ENCODE measurements at places on chromosomes 4 and X.

- no peak for DNase-seq
These were observed 113.2 kb upstream of the PPP2R3B start for GRCh38 chrX:499870-500364.

- no peak for DNase-seq
These were observed 58.0 kb downstream of the ENPEP start for GRCh38 chr4:110533940-110534339.

DNA sequence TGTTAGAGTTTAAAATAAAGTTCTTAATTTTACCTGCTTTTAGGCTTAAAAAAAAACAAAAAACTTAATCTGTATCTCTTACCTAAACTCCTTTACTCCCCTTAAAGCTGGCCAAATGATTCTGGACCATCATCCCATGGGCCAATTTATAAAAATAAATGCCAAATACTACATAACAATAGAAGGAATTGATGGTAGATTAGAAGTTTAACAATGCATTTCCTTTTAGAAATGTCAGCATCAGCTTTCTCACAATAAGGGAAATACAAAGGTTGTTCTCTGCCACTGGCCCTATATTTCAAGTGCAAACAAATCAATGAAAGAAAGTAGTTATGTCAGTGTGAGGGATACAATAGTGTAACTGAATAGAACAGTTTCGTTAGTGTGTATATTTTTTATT, 5.7 kb upstream of the RAPGEF2 start:
- no peak for DNase-seq

DNA sequence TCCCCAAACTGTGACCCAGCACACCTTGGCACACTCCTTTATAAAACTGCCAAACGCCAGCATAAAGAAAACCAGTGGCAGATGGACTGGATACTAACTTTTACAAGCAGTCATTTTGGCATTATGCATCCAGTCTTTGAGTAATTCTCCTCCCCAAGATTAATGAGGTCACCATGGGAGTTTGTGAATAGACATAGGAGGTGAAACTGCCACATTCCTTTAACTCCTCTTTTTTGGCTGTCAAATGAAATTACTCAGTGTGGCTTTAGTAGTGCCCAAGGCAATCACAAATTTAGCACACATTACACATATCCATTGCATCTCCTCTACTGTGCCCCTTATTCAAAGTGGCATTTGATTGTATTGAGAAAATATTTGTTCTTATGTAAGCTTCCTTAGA, 315.3 kb upstream of the FGF13 start:
- DNase-seq: no peak

- DNase-seq: no peak
These were observed 52.7 kb downstream of the MSX1 start for GRCh38 chr4:4912155-4912554.

GRCh38 chr4:153494562-153494961, 28.4 kb downstream of the TMEM131L start:
- DNase-seq: no peak

- no peak for DNase-seq
These were observed 205.9 kb downstream of the PTTG2 start for GRCh38 chr4:38166082-38166481.

GRCh38 chr4:91963486-91963885, 340.3 kb upstream of the GRID2 start:
- no peak for DNase-seq

DNA sequence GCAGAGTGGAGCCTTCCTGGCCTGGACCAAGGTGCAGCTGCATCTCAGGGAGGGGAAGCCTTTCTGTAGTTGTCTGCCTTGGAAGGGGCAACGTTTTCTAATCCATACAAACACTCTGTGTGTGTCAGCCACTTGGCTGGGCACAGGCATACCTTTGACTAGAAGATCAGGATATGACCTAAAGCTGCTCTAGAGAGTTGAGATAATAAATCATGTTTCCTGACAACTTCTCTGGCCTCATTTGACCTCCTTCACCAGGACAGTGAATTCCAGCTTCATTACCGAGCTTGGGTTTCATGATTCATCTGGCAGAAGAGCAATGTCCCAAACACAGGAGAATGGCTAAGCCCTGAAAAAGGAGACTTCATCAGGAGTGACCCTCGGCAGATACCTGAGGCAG, 89.6 kb upstream of the KIT start:
- no peak for DNase-seq

- DNase-seq: no peak
These were observed 222.6 kb upstream of the PPARGC1A start for GRCh38 chr4:24112466-24112865.

GRCh38 chr4:102321260-102321995, 23.9 kb downstream of the SLC39A8 start:
- DNase-seq: no peak

- no peak for DNase-seq
These were observed 72.6 kb upstream of the NKX1-1 start for GRCh38 chr4:1478766-1479355.

GRCh38 chrX:4670606-4671005, 957.2 kb upstream of the PRKX start:
- no peak for DNase-seq

DNA sequence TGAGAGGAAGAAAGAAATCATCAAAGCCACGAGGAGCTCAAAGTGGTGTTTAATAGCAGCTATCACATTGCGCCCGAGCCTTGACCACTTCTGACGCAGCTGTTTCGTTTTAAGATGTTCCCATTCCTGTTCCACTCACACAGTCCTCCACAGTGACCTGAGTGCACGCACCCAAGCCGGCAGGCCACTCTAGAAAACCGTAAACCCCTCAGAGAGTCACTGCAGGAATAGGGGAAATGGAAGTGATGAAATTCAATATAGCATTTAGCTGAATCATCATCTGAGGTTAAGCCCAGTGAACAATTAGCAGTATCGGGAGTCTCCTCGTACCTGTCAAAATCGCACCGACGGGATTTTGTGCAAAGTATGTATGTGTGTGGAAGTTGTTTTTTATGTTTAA, 17.9 kb upstream of the HAND2 start:
- DNase-seq: no peak

DNA sequence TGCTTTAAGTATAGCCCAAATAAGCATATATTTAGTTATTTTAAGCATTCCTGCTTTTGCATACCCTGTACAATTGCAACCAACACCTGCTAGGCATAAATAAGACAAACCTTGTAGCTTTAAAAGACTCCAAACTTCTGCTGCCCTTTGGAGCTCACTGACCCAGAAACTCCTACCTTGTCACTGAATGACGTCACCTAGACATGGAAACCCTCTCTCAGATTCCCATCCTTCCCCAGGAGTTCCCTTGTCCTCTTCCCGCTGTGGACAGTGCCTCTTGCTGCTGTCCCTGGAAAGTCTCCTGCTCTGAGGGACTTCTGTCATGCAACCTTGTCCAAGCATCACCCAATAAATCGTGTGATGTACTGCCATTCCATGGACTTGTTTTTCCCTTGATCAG, 507.2 kb downstream of the GRXCR1 start:
- no peak for DNase-seq

- DNase-seq: no peak
These were observed 476 bp upstream of the GDI1 start for GRCh38 chrX:154436374-154436982.

- DNase-seq: no peak
These were observed 1.0 kb downstream of the EGF start for GRCh38 chr4:109913596-109914241.

- DNase-seq: no peak
These were observed 132.7 kb downstream of the TMEM164 start for GRCh38 chrX:110135618-110136017.

DNA sequence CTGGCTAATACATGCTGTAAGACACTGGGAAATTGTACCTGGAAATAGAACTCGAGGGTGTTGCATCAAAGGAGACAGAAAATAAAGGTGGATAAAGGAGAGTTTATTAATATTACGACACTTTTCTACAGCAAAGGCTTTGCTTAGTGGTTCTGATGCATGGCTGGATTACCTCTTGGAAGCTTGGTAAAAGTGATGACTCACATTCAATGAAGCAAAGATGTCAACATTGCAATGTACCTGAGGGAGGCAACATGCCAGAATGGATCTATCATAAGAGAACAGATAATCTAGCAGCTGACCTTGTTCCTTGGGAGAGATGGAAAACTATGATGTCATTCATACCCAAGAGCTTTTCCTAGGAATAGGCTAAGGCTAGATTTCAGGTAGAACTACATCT, 735.1 kb upstream of the DIAPH2 start:
- no peak for DNase-seq

DNA sequence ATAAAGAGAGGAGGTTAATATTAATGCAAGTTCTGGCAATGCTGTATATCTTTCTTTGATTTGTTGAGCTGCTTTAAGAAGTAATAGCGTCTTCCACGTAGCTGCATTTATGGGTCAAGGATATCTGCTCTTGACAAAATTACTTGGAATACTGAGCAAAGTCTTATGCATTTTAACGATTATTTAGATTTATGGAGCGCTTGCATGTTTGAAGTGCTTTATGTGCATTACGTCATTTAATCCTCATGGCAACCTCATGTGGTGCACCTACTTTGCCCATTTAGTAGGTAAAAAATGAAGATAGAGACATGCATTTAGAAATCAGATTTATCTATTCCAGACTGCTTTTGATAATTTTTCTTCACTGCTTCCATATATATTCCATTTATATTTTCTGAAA, 46.0 kb downstream of the DTHD1 start:
- no peak for DNase-seq

DNA sequence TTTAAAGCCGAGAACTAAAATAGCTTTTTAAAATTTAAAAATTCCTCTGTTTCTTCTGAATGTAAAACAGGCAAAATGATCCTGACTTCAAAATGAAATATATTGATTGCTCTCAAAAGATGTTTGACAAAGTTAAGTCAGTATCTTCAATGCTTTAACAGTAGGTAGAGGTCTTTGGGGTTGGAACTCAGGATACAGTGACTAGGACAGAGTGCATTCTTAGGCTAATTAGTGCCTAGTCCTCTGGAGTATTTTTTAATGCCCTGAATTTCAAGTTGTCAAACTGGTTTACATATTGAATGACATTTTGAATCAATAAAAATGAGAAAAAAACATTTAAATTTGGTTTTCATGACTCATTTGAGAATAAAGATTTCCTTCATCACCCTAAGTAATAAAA, 877.3 kb downstream of the ADGRL3 start:
- DNase-seq: no peak

DNA sequence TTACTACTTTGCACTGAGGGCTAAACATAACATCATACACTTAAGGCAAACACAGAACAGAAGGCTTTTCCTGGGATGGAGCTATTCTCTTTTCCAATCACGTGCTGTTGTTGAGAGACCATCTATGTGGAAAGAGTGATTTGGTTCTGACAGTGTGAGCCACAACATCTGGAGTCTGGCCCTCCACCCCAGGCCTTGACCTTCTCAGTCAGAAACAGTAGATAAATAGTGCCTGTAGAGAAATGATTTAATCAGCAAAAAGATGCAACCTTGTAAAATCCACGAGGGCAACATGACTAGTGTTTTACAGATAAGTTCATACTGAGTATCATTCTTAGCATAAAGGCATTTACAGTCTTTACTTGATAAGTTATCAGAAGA, 10.8 kb upstream of the SFRP2 start:
- no peak for DNase-seq

DNA sequence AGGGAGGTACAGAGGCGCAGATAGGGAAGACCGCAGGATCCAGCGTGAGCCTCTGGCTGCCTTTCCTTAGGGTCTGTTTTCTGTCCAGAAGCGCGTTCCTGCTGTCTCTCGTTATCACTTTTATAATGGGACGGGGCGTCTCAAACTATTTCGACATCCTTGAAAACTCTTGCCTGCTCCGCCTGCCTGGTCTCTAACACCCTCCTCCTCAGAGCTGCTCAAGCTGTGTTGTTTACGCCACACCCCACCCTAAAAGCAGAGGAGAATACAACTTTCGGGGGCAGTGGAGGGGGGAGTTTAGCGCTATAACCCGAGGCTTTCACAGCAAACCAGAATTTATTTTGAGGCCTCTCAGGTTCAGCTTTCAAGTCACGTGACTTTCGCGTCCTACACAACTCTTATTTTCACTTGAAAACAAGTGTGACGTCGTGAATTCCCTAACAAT, 646 bp upstream of the FAM3A start:
- no peak for DNase-seq

GRCh38 chrX:41259516-41259915, 74.4 kb upstream of the DDX3X start:
- DNase-seq: peak; percentile 53

- DNase-seq: no peak
These were observed 19.7 kb downstream of the SPIN3 start for GRCh38 chrX:56975611-56976010.

- no peak for DNase-seq
These were observed 35.8 kb downstream of the FGFBP1 start for GRCh38 chr4:15902746-15903145.

DNA sequence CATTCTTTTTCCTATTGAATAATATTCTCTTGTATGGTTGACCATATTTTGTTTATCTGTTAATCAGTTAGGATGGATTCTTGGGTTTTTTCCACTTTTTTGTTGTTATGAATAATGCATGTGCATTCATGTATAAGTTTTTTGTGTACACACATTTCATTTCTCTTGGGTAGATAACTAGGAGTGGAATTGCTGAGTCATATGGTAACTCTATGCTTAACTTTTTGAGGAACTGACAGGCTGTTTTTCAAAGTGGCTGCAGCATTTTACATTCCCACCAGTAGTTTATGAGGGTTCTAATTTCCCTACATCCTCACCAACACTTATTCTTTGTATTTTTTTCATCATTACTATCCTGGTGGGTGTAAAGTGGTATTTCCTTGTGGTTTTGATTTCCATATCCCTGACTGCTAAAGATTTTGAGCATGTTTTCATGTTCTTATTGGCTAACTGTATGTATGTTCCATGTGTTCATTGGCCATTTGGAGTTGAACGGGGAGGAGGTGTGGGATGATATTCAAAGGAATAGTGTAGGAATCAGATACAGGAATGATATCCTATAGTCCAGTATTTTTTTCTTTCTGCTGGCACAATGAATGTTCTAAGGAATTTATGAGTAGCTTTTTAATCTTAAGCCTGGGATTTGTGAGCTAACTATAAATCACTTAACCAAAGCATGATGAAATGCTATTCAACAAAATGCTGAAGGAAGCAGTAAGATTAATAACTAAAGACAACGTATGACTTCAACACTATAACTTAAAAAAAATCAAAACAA, 114.3 kb downstream of the AMELX start:
- no peak for DNase-seq

- no peak for DNase-seq
These were observed 420.4 kb upstream of the AGA start for GRCh38 chr4:177862541-177863176.

DNA sequence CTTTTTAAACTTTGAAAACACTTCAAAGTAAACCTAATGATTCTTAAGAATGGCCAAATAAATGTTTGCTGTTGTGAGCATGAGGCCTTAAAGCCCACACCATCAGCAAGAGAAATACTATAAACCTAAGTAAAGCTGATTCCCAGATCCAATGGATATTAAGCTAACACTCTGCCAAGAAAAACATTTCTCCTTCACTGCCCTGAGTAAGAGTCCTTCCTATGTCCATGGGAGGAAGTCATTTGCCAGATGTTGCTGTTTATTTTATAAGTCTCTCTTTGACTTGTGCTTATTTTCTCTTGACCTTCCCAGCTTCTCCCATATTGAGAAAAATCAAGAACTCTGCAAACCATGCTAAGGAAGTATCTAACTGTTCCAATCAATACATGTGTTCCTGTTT, 154.3 kb upstream of the EDNRA start:
- no peak for DNase-seq

- DNase-seq: no peak
These were observed 62.7 kb upstream of the FAM47B start for GRCh38 chrX:34879886-34880285.
